IMR-90 (cell line): ENCODE measurements at places on chromosomes 13 and 19. TPM values are rescaled to one million over a fixed set of nuclear protein-coding genes. Genes with fewer than 3 reads are reported as not detected.

Gene SYCN
- not detected in 2 replicates for polyA plus RNA-seq

- DNase-seq = peak; percentile 88
Measured at GRCh38 chr19:15300533-15301197, 31.7 kb downstream of the BRD4 start.

DNA sequence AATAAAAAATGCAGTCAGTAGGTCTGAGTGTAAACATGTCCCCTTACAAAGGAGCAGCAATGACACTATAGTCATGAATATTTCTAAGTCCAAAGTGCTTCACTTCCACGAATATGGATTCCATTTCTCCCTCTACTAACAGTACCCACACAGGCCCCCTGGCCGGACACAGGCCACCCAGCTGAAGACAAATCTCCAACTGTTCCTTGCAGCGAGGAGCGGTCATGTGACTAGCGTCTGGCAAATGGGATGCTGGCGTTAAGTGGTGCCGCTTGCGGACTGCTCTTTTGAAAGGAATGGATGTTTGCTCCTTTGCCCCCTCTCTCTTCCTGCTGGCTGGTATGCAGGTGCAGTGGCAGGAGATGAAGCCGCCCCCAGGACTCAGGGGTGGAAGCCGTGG is 16.2 kb downstream of the PPP1R12C start:
- no peak for DNase-seq

DNA sequence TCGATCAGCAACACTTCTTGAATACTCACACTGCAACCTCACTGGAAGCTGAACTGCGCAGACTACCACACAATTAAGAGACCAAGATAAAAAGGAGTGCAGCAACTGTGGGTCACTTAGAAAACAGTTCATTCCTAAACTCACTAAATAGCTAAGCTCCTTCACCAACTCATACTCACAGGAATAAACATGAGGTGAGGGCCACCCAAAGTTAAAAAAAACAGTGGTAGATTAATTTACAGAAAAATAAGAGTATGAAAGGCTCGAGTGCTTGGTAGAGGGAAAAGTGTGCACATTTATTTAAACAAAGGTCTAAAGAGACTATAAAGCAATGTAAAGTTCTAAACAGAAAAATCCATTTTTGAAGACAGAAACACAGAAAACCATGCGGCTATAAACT is 7.6 kb downstream of the ANKRD10 start:
- no peak for DNase-seq

GRCh38 chr19:33157906-33158305 is 26.0 kb downstream of the WDR88 start:
- DNase-seq = no peak

Gene ZNF541
- polyA plus RNA-seq = not detected in 2 replicates

Gene SLC25A41
- polyA plus RNA-seq = 0.14 TPM in 1 of 2 replicates, not detected in the other

Gene ADGRL1
- 2.2 and 2.4 TPM in 2 replicates for polyA plus RNA-seq

- no peak for DNase-seq
Measured at GRCh38 chr13:57846600-57847173, 215.1 kb downstream of the PCDH17 start.

DNA sequence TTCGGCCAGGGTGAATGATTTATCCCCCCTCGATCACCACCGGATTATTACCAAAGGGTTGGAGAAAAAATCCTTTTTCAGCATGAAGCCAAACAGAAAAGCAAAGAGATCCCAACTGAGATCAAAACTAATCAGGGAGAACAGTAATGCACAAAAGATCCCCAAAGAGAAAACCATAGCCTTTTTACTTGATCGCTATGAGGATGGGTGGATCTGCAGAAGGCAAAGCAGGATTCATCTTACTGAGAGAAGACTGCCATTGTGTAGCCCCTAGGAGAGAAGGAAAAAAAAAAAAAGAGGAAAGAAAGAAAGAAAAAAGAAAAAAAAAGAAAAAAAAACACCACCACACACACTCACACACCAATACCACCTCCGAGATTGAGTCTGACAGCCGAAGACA is at the start of gene FGF14:
TSS of gene FGF14 (minus strand) at position 283 of the 400 bp plus-strand sequence.
- DNase-seq = no peak

GRCh38 chr13:108437496-108437895 is 168.0 kb downstream of the TNFSF13B start:
- DNase-seq = no peak

GRCh38 chr19:39637891-39638290 is 17.8 kb upstream of the LGALS16 start:
- DNase-seq = no peak

Gene MKNK2
- polyA plus RNA-seq = 31.8 and 37.5 TPM in 2 replicates
